ENCODE measurements at places on chromosomes 13 and 19.
A peak's percentile ranks its signal among the peaks of the same experiment; 100 is the strongest.

DNA sequence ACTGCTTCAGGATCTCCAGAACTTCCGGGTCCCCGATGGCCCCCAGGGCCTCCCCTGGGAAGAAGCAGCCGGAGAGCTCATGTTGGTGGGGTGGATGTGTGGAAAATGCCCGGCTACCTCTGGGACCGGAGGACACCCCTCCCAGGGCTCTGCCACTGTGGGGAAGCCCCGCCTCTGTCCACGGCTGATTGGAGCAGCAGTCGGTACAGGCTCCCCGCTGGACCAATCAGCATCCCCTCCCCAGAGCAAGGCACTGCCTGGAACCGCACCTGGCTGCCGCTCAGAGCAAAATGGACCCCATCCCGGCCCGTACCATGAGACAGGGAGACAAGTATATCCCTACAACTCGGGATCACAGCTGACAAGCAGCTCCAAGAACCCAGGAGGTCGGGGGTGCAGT, 6.4 kb downstream of the DOHH start:
- no peak overlapping the region for H3K4me3 ChIP-seq
- no peak for DNase-seq
- H3K4me1 ChIP-seq, result no peaks in the 10 kb centered on the region
- H3K27ac ChIP-seq, result no peak overlapping the region
- H3K36me3 ChIP-seq, result peaks cover 27% of the 10 kb centered on the region

DNA sequence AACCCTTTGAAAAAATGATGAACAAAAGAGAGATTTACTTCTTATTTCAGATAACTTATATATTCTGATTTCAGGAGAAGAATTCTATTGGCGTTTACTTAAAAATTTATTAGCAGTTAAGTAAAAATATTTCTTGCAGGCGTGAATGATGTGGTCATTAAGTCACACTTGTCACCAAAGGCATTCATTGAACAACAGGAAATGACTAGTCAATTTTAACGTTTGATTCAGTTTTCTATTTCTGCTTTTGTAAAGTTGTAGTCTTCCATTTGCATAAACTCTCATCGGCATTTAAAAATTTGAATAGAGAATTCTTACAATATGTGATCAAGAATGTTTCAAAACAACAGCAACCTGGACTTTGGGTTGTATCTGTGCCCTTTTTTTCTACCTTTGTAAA, 83.4 kb downstream of the GPR12 start:
- H3K4me3 ChIP-seq, result no peak overlapping the region
- H3K36me3 ChIP-seq, result no peaks in the 10 kb centered on the region
- H3K4me1 ChIP-seq, result no peaks in the 10 kb centered on the region
- no peaks in the 10 kb centered on the region for H3K27me3 ChIP-seq
- DNase-seq, result no peak

GRCh38 chr13:19881641-19882040, 18.2 kb upstream of the ZMYM5 start:
- no peaks in the 10 kb centered on the region for H3K36me3 ChIP-seq
- no peak overlapping the region for H3K4me3 ChIP-seq
- H3K27ac ChIP-seq, result no peak overlapping the region
- H3K27me3 ChIP-seq, result no peaks in the 10 kb centered on the region

- H3K36me3 ChIP-seq, result no peaks in the 10 kb centered on the region
- no peaks in the 10 kb centered on the region for H3K27me3 ChIP-seq
- peaks cover 5% of the 10 kb centered on the region for H3K4me1 ChIP-seq
Observed at GRCh38 chr19:35317464-35318043, 11.4 kb upstream of the CD22 start.

- H3K4me1 ChIP-seq, result peaks cover 3% of the 10 kb centered on the region
- H3K36me3 ChIP-seq, result no peaks in the 10 kb centered on the region
- H3K27me3 ChIP-seq, result no peaks in the 10 kb centered on the region
- no peak overlapping the region for H3K27ac ChIP-seq
Observed at GRCh38 chr13:99470027-99470426, 31.2 kb upstream of the TM9SF2 start.

GRCh38 chr13:74289861-74290773, 155.9 kb upstream of the KLF12 start:
- H3K27me3 ChIP-seq, result no peaks in the 10 kb centered on the region
- peaks cover 21% of the 10 kb centered on the region for H3K4me1 ChIP-seq
- peak overlapping the region; percentile 40 for H3K27ac ChIP-seq
- no peak overlapping the region for H3K4me3 ChIP-seq
- peak; percentile 28 for DNase-seq
- H3K36me3 ChIP-seq, result no peaks in the 10 kb centered on the region

- DNase-seq, result no peak
- no peaks in the 10 kb centered on the region for H3K36me3 ChIP-seq
- no peaks in the 10 kb centered on the region for H3K27me3 ChIP-seq
- H3K27ac ChIP-seq, result no peak overlapping the region
- H3K4me1 ChIP-seq, result no peaks in the 10 kb centered on the region
Observed at GRCh38 chr13:48896312-48896711, 79.4 kb upstream of the FNDC3A start.

- H3K4me1 ChIP-seq, result peaks cover 7% of the 10 kb centered on the region
- peaks cover 11% of the 10 kb centered on the region for H3K36me3 ChIP-seq
- no peaks in the 10 kb centered on the region for H3K27me3 ChIP-seq
- H3K27ac ChIP-seq, result no peak overlapping the region
- no peak for DNase-seq
Observed at GRCh38 chr19:57887195-57887941, 1.5 kb downstream of the ZNF814 start.

GRCh38 chr13:94798738-94799137, 86.4 kb upstream of the SOX21 start:
- H3K36me3 ChIP-seq, result no peaks in the 10 kb centered on the region
- H3K27me3 ChIP-seq, result no peaks in the 10 kb centered on the region
